Activated naive CD4-positive, alpha-beta T cell (primary cell): ENCODE measurements at places on chromosomes 4 and X.

DNA sequence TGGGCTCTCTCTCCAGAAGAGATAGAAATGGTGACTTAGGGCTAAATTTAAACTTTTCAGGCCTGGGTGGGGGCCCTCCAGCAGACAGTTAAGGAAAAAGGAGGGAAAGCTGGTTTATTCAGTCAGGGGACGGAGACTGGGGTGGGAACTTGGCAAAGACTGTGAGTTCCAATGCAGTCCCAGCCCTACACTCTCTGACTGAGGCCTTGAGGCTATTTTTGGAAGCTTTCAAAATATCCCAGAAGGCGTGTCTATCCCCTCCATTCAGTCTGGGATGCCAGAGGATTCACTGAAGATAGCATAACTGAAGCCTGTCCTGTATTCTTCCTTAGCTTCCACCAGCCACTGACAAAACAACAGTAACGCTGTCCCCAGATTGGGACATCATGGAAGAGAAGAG is 32.1 kb upstream of the MSN start:
- DNase-seq, result no peak

- no peak for DNase-seq
Observed at GRCh38 chrX:154426916-154427770, 1.3 kb upstream of the ATP6AP1 start.

DNA sequence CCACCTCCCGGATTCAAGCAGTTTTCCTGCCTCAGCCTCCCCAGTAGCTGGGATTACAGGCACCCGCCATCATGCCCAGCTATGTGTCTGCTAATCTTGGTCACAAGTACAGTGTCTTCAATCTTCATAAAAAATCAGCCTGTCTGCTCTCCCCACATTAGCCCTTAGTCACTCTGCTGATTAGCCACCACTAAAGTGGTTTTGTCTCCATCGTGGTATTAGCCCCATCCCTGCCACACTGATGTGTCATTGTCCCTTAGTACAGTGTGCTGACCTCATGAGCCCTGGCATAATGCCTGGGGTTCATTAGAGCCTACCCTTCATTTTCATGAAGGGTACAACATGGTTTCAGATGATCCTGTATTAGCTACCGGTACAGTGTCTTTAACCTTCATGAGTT is 49.9 kb downstream of the ZNF157 start:
- DNase-seq, result no peak

DNA sequence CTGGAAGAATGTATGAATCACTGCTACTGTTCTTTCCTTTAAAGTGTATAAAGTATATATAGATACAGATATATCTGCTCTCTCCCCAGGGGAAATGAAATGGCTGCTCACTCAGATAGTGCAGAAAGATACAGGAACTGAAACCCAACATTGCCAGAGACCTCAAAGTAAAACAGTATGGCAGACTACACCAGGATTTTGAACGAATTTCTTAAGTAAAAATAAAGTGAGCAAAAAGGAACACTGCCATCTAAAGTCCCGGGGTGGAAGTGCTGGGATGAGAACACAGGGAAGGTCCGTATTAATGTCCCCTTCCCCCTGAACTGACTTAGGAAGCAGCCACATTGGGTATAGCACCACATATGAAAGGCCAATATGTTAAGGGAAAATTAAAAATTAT is 93.4 kb downstream of the TMA16 start:
- DNase-seq, result no peak

DNA sequence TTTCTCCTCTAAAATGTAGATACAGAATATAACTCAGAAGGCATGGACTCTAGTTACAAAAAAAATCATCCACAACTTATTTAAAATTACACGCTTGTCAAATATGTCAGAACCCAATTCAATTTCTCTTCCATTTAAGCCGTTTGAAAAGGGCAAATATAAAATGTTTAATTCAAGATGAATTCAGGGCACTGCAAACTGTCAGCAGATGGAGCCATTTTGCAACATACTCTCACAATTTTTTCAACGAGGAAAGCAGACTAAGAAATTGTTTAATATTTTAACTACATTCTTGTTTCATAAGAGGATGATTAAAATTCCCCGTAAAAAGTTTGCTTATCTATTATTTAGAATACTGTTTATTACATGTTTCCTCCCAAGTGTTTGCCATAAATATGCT is 321.3 kb upstream of the CPXCR1 start:
- no peak for DNase-seq

GRCh38 chr4:156169861-156170260 is 216.2 kb upstream of the CTSO start:
- DNase-seq, result no peak

GRCh38 chrX:123277347-123277746 is 93.3 kb downstream of the GRIA3 start:
- no peak for DNase-seq

DNA sequence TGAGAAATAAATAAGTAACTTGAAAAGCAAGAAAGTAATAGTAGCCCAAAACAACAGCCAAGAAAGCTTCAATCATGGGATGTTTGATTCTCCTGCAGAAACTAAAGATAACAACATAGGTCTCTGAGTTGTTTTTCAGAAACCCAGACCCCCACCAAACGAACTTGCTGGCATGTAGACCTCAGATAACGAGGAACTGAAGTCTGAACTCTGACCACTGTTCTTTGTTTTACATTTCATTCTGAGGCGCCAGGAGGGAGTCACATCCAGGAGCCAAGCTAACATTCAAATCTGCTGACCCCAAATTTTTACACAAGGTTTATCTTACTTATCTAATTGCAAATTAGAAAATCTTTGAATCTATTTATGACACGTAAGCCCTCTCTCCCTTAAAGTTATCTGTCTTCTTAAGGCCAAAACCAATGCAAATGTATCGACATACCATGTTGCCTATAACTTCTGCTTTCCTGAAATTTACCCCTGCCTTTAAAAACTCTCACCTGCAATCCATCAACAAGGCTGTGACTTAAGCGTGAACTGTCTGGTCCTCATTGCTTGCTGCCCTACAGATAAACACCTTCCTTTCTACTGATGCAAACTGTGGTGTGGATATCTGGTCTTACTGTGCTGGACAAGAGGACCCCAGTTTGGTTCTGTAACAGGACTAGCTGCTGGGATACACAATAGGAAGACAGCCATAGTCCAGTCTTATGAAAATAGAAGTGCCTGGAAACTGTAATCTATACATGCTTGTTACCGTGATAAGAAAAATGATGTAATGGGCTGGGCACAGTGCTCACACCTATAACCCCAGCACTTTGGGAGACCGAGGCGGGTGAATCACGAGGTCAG is 37.5 kb upstream of the NEIL3 start:
- DNase-seq, result no peak

DNA sequence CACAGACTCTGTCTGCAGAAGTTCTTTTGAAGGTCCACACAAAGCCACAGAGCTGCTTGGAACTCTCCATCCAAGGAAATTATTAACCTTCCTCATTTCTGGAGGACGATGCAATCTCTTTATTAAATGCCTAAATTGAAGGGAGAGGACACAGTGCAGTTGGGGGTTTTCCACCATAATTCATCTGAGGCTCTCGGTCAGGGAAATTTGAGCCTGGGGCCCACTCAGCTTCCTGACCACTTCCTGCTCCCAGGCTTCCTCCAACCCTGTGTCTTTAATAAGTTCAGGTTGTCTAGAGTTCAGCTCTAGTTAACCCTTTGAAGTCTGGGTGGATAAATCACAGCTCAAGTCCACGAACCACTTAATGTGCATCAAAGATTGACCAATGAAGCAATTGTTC is 58.5 kb downstream of the PRPS1 start:
- no peak for DNase-seq

- no peak for DNase-seq
Observed at GRCh38 chr4:3414421-3415279, 27.1 kb upstream of the HGFAC start.

- DNase-seq, result no peak
Observed at GRCh38 chr4:106366026-106366425, 2.6 kb downstream of the GIMD1 start.

GRCh38 chrX:3712870-3713224 is 602 bp downstream of the PRKX start:
- no peak for DNase-seq

GRCh38 chr4:64272432-64272831 is 136.8 kb downstream of the TECRL start:
- DNase-seq, result no peak

GRCh38 chr4:45442466-45442865 is 681.4 kb downstream of the GABRG1 start:
- no peak for DNase-seq

DNA sequence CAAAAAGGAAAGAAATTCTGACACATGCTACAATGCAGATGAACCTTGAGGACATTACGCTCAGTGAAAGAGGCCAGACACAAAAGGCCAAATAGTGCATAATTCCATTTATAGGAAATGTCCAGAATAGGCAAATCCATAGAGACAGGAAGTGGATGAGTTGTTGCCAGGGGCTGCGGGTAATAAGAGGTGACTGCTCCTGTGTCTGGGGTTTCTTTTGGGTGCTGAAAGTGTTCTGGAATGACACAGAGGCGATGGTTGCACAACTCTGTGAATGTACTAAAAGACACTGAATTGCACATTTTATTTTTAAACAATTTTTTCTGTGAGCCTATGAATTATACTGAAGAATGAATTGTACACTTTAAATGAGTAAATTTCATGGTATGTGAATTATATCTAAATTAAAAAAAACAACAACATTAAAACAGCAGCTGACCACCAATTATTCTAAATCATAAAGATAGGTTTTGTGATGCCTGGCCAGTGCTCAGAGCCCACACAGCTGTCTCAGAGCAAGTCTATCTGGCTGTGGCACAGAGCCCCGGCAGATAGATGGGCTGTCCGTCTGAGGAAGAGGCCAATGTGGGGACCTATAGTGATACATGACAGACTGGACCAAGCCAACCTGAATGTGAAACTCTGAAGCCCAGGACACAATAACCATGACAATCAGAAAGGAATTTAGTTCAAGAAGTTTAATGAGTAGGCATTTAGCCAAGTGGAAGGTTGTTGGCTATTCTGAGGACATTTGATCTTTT is 23.5 kb upstream of the IRAK1 start:
- no peak for DNase-seq

DNA sequence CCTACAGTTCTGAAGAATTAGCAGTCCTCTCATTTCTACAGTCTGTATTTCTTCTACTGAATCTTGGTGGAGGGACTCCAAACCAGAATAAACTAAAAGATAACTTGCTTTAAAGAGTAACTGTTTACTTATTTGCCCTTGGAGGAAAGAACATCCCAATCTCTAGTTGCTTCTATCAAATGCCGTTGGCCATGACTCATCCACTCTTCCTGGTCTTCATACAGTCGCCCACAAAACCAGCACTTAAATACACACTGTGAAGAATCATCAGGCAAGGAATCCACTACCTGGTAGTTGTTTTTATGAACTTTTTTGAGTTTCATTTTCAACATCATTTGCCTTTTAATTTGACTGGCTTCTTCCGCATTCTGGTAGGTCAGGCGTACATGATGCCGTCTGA is 14.2 kb downstream of the ZNF518B start:
- DNase-seq, result no peak

GRCh38 chrX:111180750-111181240 is 84.8 kb downstream of the PAK3 start:
- no peak for DNase-seq

DNA sequence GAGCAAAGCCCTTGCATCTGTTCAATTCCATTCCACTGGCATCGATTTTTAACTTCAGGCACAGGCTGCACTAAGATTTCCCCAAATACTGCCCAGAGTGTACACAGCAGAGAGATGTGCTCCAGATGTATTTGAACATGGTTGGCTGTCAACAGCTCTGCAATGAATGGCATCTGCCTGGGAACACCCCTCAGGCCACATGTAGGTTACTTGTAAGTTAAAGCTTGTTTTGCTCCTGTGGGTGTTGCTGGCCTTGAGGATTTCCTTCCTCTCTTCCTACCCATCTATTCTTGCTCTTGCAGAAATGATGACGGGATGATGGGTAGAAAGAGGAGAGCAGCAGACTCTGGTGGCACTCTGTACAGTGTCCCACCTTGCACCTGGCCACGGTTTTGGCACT is 69.3 kb upstream of the HELT start:
- DNase-seq, result no peak

DNA sequence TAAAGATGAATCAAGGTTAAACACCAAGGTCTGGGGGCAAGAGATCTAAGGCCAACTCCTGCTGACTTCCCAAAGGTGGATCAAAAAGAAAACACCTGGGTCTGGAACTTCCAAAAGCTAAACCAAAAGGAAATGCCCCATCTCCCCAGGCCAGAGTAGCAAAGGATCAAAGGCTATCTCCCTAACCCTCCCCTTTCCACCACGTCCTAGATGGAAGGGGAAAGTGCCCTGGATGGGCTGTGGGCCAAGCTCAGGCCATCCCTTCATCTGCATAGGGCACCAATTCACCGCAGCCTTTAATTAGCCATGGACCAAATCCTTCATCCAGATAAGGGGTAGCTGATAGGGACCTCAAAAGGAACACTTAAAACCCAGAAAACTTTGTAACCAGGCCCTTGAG is 100.2 kb downstream of the WDFY3 start:
- DNase-seq, result no peak

- no peak for DNase-seq
Observed at GRCh38 chr4:166257891-166258290, 384.9 kb downstream of the TLL1 start.

- DNase-seq, result no peak
Observed at GRCh38 chr4:135144498-135144897, 942.9 kb upstream of the PABPC4L start.
